Left renal cortex interstitium (tissue), 4 donors: ENCODE measurements at places on chromosomes 4 and X. TPM values are rescaled to one million over a fixed set of nuclear protein-coding genes. Genes with fewer than 3 reads are reported as not detected.

ASB5 gene
- 0.34 TPM for polyA plus RNA-seq

DNA sequence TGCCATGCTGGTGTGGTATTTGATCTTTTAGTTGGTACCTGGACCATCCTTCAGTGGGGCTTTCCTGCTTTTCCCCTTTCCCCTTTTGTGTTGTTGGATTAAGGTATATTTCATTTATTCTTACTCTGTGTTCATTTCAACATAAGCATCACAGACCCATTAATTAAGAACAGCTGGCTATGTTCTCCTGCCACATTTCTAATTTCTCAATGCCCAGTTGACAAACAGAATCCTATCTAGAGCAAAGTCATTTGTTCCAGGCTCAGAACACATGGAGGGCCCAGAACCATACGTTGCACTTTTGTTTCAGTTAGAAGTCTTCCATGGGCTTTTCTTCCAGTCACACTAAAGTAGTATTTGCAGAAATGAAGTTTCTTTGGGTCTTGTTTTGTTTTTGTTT lies 46.1 kb upstream of the EOLA2 start:
- no peak for DNase-seq

- DNase-seq = no peak
Observed at GRCh38 chr4:153764601-153765368, 5.0 kb upstream of the RNF175 start.

CXCL8 gene
- polyA plus RNA-seq = 0.17 TPM

GAGE12E gene
- polyA plus RNA-seq = not detected

ZNF674 gene
- polyA plus RNA-seq = 7.2 TPM

GRCh38 chr4:2135083-2135482 lies 76.0 kb downstream of the NAT8L start:
- DNase-seq = peak; percentile 15

- DNase-seq = no peak
Observed at GRCh38 chrX:17547658-17548057, 172.7 kb downstream of the NHS start.

DNA sequence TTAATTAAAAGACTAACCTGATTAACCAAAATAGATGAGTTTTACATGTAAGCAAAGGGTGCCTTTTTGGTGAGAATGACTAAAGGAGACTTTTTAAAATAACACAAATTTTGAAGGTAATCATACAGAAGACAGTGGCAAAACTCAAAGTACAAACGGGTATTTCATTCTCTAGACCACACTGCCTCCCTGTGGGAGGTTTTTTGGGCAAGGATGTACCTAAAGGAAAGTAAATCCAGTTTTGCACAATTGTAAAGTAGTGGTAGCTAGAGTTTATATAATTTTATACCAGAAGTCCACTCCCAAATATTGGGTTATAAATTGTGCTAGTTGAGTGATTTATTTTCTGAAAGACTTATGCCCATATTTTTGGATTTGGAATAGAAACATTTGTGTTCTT lies 201.0 kb downstream of the PAPSS1 start:
- no peak for DNase-seq

ARMCX1 gene
- 42.2 TPM for polyA plus RNA-seq

- no peak for DNase-seq
Observed at GRCh38 chr4:22477136-22477812, 38.6 kb downstream of the ADGRA3 start.

DNA sequence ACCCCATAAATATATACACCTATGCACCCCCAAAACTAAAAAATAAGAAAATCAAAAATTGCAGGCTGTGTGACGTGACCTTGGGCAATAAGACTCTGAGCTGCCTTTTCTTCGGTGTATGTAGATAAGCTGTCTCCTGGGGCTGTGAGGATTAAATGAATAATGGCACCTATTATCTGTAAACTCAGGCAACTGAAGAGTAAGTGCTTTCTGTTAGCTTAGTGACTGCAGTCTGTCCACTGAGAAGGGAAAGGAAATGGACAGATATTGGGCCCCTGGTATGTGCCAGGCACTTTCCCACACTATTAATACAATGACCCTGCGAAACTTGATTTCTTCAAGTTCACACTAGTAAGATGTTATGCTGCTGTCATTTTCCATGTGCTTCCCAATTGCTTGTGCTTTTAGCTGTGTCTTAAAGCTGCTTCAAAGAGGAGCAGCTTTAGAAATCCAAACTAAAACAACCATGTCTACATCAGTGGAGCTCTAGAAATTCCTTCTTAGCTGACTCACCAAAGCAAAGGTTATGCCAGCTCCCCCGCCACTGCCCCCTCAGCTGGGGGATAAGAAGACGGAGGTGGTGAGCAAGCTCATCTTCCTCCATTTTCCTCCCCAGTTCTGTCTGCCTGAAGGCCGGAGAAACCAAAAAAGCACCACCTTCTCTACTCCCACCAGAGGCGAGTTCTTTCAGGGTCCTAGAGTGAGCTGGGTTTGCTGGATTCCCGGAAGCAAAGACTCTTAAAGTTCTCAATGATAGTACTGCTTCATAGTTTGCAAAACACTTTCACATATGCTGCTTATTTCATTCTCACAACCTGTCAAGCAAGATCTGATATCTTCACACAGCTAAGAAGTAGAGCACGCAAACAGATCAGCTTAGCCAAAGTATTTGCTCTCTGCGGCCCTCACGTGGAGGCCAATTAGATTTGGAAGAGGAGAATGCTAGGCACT lies 8.8 kb upstream of the DGAT2L6 start:
- peak; percentile 12 for DNase-seq

GRCh38 chr4:86500527-86500926 lies 93.6 kb upstream of the PTPN13 start:
- no peak for DNase-seq
